ENCODE measurements at places on chromosomes 3 and 15. TPM values are rescaled to one million over a fixed set of nuclear protein-coding genes. Genes with fewer than 3 reads are reported as not detected.

DNA sequence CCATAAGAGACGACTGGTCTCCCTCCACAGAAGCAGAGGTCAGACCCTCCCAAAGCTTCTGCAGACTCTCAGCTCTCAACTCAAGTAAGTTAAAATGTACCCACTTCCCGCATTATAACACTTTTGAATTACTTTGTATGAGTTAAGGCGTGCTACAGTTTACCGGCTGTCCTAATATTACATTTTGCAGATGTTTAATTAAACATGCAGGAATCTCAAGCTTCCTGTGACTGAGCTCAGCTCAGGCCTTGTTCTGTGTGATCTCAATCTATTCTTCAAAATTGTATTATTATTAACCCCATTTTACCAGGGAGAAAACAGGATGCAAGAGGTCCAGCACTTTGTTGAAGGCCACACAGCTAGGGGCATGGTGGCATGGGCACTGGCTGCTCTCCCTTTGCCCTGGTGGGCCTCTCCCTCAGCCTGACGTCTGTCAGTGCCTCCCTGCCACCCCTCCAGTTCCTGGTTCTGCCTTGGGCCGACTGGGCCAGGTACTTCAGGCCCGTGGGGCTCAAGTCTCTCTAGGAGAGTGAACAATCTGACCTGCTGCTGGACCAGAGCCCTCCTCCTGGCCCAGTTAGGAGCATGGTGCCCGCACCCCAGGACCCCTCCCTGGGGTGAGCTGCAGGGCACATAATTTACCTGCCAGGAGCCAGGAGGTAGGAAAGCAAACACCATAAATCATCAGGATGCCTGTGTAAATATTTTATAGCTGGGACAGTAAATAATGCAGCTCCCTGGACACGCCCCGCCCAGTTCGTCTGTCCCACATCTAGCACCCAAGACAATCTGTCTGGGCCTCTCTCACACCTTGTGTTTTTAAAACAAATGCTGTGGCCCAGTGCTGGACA, 14.9 kb upstream of the RFT1 start:
- DNase-seq: no peak

GRCh38 chr3:15291589-15292541, 40.5 kb downstream of the SH3BP5 start:
- DNase-seq: no peak

PLOD2 gene
- 26.9 TPM for total RNA-seq

GRCh38 chr3:29226706-29227105, 54.2 kb upstream of the RBMS3 start:
- no peak for DNase-seq

GRCh38 chr3:157103860-157104259, 56.1 kb downstream of the CCNL1 start:
- DNase-seq: no peak

IGDCC3 gene
- total RNA-seq: 6.0 TPM

DNA sequence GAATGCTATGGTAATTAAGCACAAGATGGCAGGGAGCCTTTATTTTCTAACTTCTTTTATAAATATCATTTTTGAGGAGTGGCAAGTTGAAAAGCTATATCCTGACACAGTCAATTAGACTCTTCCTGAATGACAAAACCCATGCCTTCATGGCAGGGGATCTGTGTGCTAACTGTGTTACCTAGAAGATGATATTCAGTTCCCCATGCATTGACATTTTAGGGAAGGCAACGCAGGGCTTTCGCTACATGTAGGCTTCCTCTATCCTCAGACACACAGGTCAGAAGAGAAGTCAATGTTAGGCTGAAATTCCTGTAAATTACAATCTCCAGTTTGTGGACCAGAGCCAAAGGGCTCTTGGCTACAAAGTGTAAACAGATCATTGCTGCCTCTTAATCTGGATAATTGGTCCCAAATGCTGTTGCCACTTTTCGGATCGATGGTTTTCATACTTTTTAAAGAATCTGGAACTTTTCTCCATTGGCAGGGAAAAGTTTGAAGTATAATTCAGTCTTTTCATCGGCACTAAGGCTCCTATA, 22.6 kb upstream of the NR2F2 start:
- no peak for DNase-seq

DNA sequence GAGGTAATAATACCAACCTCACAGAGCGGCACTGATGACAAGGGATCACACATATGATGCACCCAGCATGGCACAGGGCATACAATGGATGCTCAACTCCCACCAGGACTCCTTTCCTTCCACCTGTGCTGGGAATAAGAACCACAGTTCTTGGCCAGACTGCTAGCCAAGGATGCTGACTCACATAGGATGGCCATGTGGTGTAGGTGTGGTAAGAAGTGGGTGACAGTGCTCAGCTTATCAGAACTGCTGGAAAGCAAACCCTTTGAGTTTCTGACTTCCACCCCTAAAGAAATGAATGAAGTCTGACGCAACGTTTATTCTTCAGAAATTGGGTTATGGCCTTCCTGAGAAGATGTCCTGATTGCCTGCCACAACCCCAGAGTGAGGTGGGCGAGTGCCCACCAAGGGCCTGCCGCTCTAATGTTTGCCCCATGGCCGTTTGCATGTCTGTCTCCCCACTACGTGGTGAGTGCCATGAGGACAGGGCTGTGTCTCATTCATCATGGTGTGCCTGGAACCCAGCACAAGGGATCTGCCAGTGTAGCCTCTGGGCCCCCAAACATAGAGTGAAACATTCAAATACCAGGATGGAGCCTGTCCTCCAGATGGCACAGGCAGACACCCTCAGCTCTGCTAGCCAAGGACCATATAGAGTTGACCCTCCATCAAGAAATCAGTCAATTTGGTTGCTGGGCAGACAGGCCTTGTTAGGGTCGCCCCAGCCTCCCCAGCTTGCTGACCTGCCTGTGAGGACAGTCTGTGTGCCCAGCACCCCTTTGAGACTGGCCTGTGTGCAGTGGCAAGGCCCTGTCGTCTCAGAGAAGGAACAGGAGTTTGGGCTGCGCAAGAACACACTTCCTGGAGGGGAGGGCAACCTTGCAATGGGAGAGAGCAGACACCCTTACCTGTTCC, 57.6 kb upstream of the SLCO2A1 start:
- DNase-seq: no peak

GRCh38 chr3:143831994-143832393, 16.3 kb downstream of the SLC9A9 start:
- DNase-seq: no peak

GRCh38 chr3:151383956-151384355, 597 bp downstream of the P2RY12 start:
- DNase-seq: no peak

C3orf85 gene
- total RNA-seq: not detected

ERC2 gene
- total RNA-seq: 94.8 TPM

DNA sequence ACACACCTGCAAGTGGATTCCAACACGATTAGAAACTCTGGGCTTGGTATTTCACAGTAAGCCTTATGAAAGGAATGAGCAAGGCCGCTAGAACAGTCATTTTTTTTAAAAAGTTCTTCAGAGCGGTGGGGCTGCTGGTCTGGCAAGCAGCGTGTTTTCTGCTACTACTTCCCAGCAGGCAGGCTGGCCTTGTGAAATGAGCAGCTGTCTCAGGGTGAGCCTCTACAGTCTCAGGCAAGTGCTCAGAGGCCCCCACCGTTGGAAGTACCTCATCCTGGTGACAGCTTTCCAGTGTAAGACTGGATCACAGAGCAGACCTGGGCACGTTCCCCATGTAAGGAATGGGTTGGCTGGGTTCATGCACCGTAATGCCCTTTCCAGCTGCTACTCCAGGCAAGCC, 119.2 kb downstream of the LRIG1 start:
- no peak for DNase-seq

ZBTB11 gene
- 33.4 TPM for total RNA-seq

- DNase-seq: no peak
These were observed 98.8 kb downstream of the ARPP21 start for GRCh38 chr3:35737934-35738706.

DNA sequence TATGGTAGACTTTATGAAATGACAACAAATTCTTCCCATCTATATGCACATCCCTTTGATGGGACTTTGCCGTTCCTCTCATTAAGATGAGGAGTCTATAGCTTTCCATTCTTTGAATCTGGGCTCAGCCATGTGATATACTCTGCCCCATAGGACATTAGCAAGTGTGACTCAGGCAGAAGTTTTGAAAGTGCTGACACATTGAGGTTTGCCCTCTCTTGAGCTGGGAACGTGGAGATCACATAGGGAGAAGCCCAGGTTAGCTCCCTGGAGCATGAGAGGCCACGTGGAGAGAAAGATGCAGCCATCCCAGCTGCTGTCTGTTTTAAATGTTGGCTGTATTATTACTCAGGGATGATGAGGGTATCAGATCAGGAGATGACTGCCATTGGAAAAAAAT, 67.7 kb upstream of the OXTR start:
- no peak for DNase-seq

- DNase-seq: no peak
These were observed 3.1 kb upstream of the ACKR4 start for GRCh38 chr3:132593947-132594323.

DNA sequence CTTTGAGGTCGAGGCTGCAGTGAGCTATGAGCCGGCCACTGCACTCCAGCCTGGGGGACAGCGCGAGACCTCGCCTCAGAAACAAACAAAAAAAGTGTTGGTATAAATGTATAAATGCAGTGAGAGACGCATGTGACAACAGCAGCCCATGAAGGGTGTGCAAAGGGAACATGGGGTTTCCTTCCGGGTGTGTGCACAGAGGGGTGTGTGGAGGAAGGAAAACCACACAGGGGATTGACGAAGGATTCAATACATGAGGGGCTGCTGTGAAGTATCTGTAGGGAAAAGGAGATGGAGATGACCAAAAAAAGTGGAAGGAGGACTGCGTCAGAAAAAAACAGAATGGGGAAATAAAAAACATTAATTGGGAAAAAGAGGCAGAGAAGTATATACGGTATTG, 1.1 kb downstream of the MTFMT start:
- DNase-seq: no peak

DNA sequence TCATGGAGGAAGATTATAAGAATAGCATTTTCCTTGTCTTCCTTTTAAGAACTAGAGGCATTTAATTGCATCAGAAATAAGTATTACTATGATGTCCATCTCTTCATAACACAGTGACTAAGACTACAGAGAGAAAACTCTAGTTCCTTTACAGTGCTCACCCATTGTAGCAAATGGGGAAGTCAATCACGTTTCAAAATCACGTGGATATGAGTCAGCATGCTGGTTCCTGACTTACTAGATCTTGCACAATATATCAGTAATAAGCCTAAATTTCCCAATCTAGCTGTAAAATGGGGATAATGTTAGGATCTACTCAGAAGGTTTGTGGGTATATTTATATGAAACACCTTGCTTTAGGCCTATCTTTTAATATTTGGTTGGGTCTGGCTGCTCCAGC, 254.8 kb upstream of the EOMES start:
- DNase-seq: no peak

FOXB1 gene
- not detected for total RNA-seq

CYP1A2 gene
- total RNA-seq: not detected

EPHB1 gene
- 21.1 TPM for total RNA-seq

GRCh38 chr3:32146746-32147211, 40.4 kb downstream of the GPD1L start:
- no peak for DNase-seq

GRCh38 chr3:150751781-150752263, 11.1 kb downstream of the SIAH2 start:
- DNase-seq: no peak

MKRN3 gene
- total RNA-seq: 8.4 TPM

- DNase-seq: no peak
These were observed 48.1 kb upstream of the FRMD4B start for GRCh38 chr3:69433969-69434325.

FANCI gene
- 8.5 TPM for total RNA-seq

Data from dorsolateral prefrontal cortex (tissue), 122 donors.